ENCODE measurements at places on chromosomes 1 and 21. TPM values are rescaled to one million over a fixed set of nuclear protein-coding genes. Genes with fewer than 3 reads are reported as not detected.

DNA sequence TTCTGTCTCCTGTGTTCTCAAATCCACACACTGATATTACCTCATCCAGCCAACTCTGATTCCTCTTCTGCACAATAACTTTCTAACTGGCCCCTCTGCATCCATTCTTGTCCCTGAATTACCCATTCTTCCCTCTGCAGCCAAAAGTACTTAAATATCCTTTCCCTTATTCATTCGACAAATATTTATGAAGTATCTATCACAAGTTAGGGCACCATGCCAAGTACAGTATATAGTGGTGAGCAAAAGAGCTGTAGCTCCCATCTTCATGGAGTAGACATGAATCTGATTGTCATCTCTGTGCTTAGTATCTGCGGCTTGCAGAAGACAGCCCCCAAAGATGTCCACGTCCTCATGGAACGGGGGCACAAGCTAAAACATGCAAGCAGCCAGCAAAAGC is 316.8 kb downstream of the SETD4 start:
- peak; percentile 35 for DNase-seq

- peak; percentile 66 for DNase-seq
Measured at GRCh38 chr1:38451541-38451993, 405.0 kb upstream of the POU3F1 start.

DNA sequence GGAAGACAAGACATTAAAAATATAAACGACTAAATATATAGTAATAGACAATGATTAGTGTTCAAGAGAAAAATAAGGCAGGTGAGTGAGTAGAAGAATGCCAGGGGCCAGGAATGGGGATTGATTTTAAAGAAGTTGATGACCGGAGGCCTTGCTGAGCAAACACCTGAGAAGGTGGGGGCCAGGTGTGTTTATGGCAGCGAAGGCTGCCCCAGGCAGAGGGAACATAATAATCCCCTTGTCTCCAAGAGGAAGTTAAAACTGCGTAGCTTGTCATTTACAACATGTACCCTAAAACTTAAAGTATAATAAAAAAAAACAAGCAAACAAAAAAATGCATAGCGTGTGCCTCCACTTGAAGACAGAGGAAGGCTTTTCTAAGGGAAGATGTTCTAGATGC is 220.3 kb downstream of the URB2 start:
- DNase-seq: no peak

DNA sequence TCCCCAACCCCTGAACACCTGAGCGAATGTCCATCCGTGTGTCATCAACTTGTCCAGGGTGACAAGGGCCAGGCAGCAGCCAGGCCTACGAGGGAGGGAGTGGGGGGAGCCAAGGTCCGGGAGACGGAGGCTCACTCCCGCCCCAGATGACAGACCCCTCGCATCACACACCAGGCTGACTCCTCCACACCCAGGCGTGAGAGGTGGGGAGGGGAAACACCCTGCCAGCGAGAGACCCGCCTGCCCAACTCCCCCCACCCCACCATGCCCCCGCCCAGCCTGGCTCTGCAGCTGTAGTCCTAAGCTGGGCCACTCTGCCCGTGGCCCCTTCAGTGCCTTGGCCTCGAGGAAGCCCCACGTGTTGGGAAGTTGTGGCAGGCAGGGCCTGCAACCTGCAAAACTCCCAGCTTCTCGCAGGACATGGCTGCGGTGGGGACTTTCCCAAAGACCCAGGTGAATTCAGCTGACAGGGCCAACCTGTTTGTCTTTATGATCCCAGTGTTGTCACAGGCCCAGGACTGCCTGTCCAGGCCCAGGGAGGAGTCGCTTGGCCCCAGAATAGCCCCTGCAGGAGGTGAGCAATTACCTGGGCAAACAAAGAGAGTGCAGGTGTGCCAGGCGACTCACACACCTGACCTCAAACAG is 62.9 kb downstream of the RIPK4 start:
- DNase-seq: no peak

GRCh38 chr1:229993060-229993459 is 74.0 kb upstream of the GALNT2 start:
- DNase-seq: no peak

DNA sequence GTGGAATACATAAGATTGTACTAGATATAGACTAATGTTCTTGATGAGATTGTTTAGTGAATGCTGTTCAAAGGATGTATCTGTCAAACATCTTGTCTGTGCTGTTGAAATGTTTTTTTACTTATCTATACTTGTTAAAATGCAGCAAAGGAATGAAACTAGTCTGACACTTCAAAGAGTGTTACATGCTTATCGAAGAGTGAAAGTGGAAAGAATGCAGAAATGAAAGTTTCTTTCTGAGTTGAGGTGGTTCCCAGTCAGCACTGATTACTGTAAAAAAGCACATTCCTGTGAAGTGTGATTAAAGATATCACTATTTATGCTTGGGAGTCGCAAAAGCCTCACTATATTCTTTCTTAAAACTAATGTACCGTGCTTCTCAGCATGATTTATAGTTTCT is 1225.2 kb downstream of the NCAM2 start:
- no peak for DNase-seq

Gene OR10Z1
- total RNA-seq: not detected

Gene DISC1
- total RNA-seq: 5.8 TPM
